ENCODE measurements at places on chromosomes 2 and 18.

- no peak for DNase-seq
Observed at GRCh38 chr2:45836740-45837139, 185.3 kb downstream of the PRKCE start.

DNA sequence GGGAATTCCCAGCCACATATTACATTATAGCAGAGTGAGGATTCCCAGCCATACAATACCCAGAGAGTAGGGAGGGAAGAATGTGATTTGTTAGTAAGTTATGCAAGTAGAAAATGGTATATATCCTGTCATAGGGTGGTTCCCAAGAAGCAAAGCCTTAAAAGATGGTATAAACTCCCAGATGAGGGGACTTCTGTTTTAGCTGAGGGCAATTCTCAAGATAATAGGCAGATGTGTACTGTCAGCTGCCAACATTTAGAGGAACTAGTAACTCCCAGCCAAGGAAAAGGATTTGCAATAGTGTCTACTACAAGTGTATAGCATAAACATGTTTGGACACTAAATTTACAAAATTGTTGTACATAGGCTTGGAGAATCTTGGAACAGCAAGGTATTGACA lies 86.5 kb downstream of the XDH start:
- DNase-seq, result no peak

GRCh38 chr2:11027195-11027594 lies 115.5 kb downstream of the KCNF1 start:
- no peak for DNase-seq

DNA sequence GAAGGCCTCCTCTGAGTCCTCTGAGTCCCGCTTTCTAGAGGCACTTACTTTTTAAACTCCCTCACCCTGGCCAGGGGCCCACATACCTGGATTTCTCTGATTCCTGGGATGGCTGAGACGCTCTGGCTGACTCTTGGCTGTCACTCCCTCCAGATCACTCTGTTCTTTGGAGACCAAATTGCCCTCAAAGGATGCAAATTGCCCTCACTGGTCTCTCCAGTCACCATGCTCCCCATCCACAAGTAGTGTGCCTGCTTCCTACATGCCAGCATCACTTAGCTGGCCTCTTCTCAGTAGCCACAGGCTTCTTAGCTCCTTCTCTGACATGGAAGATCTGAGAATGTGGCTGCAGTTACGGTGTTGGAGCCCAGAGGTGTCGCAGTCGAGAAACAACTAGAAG lies 41.3 kb upstream of the CCDC68 start:
- no peak for DNase-seq

GRCh38 chr2:189467593-189467992 lies 26.3 kb downstream of the WDR75 start:
- DNase-seq, result no peak
